NCI-H460 (cell line): ENCODE measurements at places on chromosomes 16 and 17. TPM values are rescaled to one million over a fixed set of nuclear protein-coding genes. Genes with fewer than 3 reads are reported as not detected.
A peak's percentile ranks its signal among the peaks of the same experiment; 100 is the strongest.

Gene TBX6
- total RNA-seq: 0.30 and 0.38 TPM in 2 replicates

GRCh38 chr17:61097781-61098180 lies 301.9 kb upstream of the TBX2 start:
- no peak for DNase-seq

- peak; percentile 13 for DNase-seq
These were observed 67.1 kb downstream of the CLEC18A start for GRCh38 chr16:70018254-70018653.

GRCh38 chr16:30934827-30935557 lies 11.6 kb downstream of the FBXL19 start:
- peak; percentile 38 for DNase-seq
